Hematopoietic multipotent progenitor cell treated with erythropoietin and hydrocortisone succinate and interleukin-3 and kit ligand, for 4 days (in vitro differentiated cells): ENCODE measurements at places on chromosomes 11 and 22.

- DNase-seq, result peak; percentile 90
Measured at GRCh38 chr11:44556735-44557409, 8.6 kb upstream of the CD82 start.

DNA sequence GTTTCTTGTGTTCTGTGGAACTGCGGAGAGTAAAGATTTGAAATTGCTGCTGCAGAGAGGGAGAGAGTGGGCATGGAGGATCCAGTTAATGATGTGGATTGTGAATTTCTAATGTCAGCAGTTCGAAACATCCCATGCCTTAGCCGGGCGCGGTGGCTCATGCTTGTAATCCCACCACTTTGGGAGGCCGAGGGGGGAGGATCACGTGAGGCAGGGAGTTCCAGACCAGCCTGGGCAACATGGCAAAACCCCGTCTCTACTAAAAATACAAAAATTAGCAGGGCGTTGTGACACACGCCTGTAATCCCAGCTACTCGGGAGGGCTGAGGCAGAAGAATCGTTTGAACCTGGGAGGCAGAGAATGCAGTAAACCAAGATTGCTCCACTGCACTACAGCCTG is 1.1 kb upstream of the CAVIN3 start:
- DNase-seq, result no peak

DNA sequence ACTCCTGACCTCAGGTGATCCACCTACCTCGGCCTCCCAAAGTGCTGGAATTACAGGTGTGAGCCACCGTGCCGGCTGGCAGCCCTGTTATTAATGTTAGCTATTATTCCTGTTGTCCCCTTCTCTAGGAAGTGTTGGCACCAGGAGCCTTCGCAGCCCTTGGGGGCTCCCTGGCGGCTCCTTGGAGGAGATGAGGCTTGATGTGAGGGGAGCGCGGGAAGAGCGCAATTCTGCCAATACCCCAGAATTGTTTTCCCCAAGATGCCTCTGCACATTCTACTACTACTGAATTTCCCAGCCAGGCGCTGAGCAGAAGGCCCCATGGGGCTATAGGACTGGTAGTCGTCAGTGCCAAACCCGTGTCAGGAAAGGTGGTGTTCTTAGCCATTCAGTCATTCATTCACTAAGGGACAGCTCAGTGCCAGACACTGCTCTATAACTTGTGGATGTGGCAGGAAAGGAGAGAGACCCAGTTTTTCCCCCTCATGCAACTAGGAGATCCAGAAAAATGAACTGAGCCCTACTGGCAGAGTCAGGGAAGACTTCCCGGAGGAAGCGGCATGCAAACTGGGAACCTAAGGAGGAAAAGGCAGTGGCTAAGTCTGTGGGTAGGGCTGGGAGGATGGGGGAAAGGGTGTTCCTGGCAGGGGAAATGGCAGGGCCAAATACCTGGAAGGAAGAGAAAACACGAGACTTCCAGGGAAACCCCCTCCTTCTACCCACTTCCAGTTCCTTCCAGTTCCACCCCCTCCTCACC is 3.5 kb downstream of the FBLN1 start:
- DNase-seq, result no peak

- peak; percentile 36 for DNase-seq
Measured at GRCh38 chr11:62390722-62391121, 28.1 kb upstream of the SCGB1A1 start.

GRCh38 chr11:83568516-83568915 is 282.3 kb upstream of the CCDC90B start:
- no peak for DNase-seq

DNA sequence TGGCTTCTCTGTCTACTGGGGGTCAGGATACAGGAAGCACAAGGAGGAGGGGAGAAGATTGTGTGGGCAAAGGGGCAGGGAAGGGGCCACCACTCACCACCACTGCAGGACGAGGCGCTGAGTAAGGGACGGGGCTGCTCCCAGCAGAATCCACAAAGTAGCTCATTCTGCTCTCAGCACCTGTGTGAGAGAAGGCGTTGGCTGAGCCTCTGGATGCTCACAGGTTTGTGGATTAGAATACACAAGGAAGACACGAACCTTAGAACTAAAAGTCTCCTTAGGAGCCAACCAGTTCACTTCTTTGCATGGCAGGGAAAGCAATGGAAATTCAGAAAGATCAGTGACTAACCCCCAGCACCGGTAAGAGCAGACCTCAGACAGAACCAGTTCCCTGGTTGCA is 14.4 kb downstream of the ETS1 start:
- no peak for DNase-seq

DNA sequence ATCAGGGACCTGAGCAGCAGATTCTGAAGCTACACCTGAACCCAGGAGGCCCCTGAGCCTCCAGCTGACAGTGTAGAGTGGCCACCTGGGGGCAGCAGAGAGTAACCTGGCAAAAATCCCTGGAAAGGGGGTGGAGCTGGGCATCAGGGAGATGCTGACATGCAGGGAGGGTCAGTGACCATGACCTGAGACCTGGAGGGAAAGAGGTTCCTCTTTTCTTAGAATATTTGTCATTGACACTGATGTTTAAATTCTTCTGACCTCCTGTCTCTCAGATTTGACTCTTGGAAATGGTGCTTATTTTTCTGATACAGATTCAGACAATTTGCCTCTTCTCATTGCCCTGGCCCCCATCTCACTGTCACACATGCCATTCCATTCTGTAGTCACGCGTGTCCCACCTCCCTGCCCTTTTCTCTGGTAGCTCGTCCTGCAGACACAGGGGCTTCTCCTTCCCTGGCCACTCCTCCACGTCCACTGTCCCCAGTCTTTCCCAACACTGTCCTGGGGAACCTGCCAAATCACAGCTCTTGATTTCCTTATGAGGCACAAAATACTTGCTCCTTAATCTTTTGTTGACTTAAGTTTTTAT is 117.2 kb upstream of the IGLL5 start:
- DNase-seq, result peak; percentile 57
